NCI-H1436 treated with DMSO at 0.1 percent for 48 hours (cell line): ENCODE measurements at places on chromosomes 1 and 21.

- no peak for DNase-seq
Observed at GRCh38 chr1:206739411-206740076, 31.0 kb upstream of the IL19 start.

DNA sequence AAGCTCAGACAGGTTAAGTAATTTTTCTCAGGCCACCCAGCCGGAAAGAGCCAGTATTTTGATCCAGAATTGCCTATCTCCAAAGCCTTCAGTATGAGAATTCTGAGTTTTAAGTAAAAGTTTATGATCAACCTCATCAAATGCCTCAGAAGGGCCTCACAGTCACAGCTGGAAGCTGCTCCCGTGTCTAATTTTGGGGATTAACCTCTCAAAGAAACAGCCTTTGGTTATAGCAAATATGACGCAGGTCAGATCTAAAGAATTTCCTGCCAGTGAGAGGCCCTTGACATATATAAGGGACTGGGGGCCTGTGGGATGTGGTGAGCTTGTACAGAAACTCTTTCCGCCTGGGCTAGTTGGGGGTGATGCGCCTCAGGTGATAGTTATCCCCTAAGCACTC lies 2.3 kb downstream of the EXTL1 start:
- DNase-seq: no peak

DNA sequence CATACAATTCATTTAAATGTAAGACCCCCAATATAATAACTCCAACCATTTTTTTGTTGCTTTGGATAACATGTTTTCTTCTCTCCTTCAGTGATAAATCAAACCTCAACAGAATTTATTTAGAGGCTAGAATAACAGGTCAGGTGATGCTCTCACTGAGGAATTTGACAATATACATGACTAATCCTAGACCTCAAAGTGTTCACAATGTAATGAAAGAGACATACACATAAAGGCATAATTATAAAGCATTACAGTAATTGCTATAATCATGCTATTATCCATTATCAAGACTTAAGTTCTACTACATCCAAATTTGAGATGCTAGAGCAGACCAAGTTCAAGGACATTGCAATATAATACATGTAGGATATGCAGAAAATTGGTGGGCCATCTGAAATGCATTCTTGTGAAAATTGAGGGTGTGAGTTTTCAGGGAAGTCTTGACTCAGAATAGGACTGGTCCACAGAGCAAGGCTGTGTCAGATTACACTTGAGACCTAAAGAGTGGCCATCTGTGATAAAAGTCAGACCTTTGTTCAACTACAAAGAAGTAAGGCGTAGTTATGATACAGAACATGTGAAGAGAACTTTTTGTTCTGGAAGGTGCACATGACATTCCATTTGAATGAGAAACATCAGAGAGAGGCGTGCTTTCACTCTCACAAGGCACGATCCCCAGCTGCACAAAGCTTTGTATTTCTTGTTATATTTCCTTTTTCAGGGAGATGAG lies 45.5 kb downstream of the UTP25 start:
- peak; percentile 98 for DNase-seq

DNA sequence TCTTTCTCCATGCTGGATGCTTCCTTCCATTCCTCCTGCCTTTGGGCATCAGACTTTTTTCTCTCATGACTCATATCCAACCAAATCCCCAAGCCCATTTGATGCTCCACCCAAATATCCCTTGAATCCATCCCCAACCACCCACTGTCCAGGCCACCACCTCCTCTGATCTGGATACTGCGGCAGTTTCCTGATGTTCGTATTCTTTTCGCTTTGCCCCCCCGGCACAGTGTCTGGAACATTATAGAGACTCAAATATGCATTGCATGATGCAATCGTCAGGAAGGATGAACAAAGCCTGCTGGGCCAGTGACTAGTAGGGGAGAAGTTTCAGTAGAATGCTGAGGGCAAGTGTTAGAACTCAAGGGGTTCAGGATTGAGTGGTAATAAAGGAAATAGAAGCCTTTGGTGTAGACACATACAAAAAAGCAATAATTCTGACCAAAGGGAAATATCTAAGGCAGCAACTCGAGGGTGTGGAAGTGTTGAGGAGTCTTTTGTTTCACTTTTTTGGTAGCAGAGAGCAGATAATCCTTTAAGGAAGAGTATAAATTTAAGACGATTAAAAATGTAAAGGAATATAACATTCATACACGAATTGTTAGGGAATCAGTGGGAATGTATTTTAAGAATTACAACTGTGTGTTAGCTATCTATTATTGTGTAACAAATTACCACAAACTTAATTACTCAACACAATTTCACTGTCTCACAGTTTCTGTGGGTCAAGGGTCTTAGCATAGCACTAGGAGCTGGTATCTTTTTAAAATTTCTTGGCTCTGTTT lies 7.5 kb downstream of the S100A11 start:
- no peak for DNase-seq

DNA sequence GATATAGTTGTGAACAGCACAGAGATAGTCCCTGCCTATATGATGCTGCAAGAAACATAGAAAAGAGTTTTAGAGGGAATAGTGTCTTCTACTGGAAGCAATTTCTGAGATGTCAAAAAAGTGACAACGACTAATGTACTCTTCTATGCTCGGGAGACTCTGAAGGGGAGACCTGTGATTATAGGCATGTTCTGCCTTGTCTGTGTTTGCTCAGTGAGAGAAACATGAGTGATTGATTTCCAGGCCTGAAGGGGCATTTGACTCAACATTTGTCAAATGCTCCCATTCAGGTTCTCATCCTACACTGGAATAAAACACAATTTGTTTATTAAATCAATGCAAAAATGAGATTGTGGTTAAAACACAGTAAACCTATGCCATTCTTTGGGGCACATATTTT lies 131.8 kb downstream of the CTH start:
- DNase-seq: peak; percentile 34

- no peak for DNase-seq
Observed at GRCh38 chr1:153957744-153958110, 685 bp downstream of the CRTC2 start.

DNA sequence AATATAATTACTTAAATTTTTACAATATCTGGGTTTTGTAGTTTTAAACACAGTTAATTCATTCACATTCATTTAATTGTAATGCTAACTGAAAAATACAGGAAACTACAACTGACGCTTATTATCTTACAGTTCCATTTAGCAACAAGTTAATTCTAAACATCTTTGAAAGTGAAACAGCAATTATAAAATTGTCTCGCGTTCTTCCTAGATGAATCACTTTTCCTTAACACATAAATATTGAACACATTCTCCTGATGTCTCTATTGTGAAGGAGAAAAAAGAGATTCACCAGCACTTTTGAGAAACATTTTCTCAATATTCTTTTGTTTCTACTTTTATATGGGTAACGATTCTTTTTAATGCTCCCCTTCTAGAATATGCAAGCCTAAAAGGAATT lies 6.4 kb downstream of the PTGFR start:
- no peak for DNase-seq

- DNase-seq: no peak
Observed at GRCh38 chr1:203346060-203346768, 4.7 kb downstream of the FMOD start.

DNA sequence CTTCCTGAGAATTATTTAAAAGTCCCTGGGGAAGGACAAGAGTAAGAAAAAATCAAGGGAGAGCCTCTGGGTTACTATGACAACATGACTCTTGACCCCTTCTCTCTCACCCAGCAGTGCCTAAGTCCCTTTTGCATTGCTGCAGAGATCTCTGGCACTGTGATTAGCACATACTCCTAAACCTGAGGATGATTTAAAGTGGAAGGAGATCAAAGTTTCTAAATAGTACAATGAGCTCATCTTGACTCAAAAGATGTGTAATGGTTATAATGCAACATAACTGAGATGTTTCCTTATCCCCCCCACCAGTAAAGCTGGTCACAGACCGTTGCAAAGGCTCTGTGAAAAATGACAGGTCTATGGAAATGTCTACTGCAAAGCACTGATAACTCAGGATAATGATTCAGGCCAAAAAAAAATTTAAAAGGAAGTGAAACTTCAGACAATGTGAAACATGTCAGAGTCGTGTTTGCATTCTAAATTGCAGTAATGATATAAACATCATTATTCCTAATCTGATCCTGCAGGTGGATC lies 519.2 kb downstream of the KIF26B start:
- no peak for DNase-seq

DNA sequence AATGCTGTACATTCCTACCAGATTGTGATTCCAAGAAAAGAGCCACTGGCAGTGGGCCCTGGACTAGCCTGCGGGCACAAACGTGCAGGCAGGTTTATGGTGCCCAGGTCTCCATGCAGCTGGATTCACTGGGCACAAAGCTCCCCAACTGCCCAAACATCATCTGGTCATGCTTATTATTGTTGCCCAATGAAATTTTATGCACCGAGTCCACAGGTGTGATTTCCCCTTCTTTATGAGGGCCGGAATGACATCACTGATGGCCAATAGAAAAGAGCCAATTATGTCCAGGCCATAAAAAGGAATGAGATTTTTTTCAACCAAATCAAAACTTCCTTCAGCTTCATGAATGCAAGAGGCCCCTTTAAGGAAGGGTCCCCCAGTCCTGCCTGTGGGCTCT lies 66.2 kb downstream of the ERI3 start:
- DNase-seq: no peak
